HCT116 (cell line): ENCODE measurements at places on chromosomes 12 and 14. TPM values are rescaled to one million over a fixed set of nuclear protein-coding genes. Genes with fewer than 3 reads are reported as not detected.

Gene RPL6
- total RNA-seq: 1,845 TPM

Gene C3AR1
- total RNA-seq: not detected

Gene ULK1
- 34.2 TPM for total RNA-seq

Gene KRT75
- not detected for total RNA-seq

Gene TNFAIP2
- total RNA-seq: 74.8 TPM

Gene DPPA3
- total RNA-seq: not detected

Gene ADCY6
- 24.9 TPM for total RNA-seq

Gene CLEC7A
- total RNA-seq: not detected

Gene LIN7A
- total RNA-seq: 1.5 TPM

Gene IAPP
- not detected for total RNA-seq

Gene RPL10L
- total RNA-seq: not detected

Gene ADCY4
- total RNA-seq: 0.86 TPM

Gene NR1H4
- total RNA-seq: not detected

Gene HOXC4
- total RNA-seq: 1.5 TPM

Gene EMP1
- 110 TPM for total RNA-seq

Gene C14orf132
- 3.4 TPM for total RNA-seq

Gene ZDHHC22
- total RNA-seq: 0.10 TPM

Gene PELI2
- total RNA-seq: 2.0 TPM

Gene GPR65
- total RNA-seq: 0.05 TPM

Gene CEBPE
- total RNA-seq: not detected

Gene NPAS3
- not detected for total RNA-seq

Gene IL26
- not detected for total RNA-seq

Gene SMCO2
- total RNA-seq: not detected

Gene MYH6
- not detected for total RNA-seq

Gene MSI1
- 26.0 TPM for total RNA-seq

Gene GPR135
- 3.9 TPM for total RNA-seq

Gene GALNT16
- 0.32 TPM for total RNA-seq

Gene MMP17
- total RNA-seq: 14.3 TPM

Gene RBP5
- 0.22 TPM for total RNA-seq

Gene TECPR2
- 12.2 TPM for total RNA-seq

Gene RNASE2
- total RNA-seq: not detected

Gene LRRC43
- not detected for total RNA-seq

Gene PCED1B
- total RNA-seq: 0.86 TPM

Gene RAB2B
- 24.3 TPM for total RNA-seq

Gene GYS2
- not detected for total RNA-seq
